ENCODE measurements at places on chromosomes 7 and 10.

DNA sequence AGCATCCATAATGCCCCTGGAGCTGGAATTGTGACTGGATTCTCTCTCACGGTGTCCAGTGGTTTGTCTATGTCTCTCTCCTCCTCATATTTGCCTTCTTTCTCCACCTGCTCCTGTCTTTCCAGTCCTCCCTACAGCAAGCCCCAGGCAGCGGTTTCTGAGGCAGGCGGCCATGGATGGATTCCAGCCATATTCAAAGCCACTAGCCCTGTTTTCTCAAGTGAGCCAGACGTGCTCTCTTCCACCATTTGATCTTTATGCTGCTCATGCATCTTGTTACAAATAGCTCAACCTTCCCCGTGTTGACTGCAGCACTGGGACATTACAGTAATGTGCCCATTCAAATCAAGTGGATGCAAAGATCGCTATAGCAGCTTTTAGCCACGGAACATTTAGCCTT, 387.2 kb upstream of the PODXL start:
- DNase-seq: no peak

DNA sequence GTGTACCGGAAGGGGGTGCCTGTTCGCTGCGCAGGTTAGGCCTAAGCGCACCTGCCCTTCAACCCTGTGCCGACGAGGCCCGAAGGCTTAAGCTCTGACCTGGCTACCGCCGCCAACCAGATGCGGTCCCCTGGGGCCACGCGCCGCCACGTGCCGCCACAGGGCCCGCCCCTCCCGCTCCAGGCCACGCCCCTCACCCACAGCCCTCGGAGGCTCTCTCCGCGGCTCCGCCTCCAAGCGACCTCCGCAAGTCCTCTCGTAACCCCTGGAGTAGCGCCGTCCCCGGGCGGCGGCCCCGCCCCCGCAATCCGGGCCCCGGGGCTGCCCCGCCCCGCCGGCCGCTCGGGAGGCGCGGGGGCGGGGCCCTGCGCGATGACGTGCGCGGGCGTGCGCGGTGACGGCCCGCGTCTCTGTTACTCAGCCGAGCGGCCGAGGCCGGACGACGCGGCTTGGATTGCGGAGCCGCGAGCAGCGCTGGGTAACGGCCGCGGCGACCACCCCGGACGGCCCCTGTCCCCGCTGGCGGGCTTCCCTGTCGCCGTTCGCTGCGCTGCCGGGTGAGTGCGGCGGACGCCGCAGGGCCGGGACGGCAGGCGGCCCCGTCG, at the start of gene MAPK8:
TSS of gene MAPK8 (plus strand) at position 413 of the 605 bp plus-strand sequence. CDS start 94,984 bp downstream, outside the sequence.
- peak; percentile 76 for DNase-seq

DNA sequence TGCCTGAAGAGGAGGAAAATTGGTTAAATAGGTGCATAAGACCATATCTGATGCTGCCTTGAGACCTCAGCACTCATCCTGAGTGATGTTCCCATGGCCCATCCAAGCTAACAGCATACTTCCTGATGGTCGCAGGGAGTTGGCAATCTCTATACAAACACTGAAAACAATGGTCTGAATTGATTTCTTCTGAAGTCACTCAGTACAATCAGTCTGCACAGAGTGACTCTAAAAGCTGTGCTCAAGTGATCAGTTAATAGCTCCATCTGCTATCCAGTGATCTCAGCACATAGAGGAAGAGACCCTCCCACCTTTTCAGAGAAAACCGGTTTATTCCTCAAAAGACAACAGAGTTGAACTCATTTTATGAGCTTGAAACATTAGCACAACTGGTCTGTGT, 3.9 kb downstream of the PPP1R17 start:
- DNase-seq: no peak

DNA sequence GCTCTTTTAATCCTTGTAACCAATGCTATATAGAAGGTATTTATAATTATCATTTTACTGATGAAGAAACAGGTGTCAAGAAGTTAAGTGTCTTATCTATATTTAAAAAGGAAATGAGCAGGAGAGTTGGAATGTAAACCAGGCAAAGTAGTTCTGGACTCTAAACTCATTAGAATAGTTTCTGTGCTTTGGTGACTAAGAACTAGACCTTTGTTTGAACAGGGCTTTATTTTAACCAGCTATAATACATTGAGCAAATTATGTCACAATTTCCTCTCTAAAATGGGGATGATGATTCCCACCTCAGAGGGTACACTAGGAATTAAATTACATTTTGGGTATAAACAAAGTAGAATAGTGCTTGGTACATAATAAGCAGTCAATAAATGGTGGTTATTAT, 236.0 kb downstream of the MAGI2 start:
- DNase-seq: no peak
